ENCODE measurements at places on chromosomes 5 and 9.

GRCh38 chr9:137391411-137391754 lies 31.6 kb downstream of the EXD3 start:
- DNase-seq: no peak

DNA sequence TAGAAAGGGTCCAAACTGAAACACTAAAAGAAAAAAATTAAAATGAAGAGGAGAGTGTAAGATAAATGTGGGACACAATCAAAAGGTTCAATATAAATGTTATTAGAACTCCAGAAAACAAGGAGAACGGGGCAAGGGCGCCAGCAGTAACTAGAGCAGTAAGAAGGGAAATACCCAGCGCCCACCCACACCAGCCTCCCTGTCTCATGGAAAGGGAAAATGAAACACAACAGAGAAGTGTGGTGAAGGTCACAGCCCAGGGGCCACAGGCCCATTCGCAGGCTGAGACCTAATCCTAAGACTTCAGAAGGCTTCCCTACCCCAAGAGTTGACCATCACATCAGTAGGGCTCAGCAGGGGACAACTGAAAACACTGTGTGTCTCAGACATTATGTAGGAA lies 45.8 kb upstream of the CLK4 start:
- no peak for DNase-seq

GRCh38 chr5:98781964-98782363 lies 8.5 kb downstream of the RGMB start:
- DNase-seq: no peak

DNA sequence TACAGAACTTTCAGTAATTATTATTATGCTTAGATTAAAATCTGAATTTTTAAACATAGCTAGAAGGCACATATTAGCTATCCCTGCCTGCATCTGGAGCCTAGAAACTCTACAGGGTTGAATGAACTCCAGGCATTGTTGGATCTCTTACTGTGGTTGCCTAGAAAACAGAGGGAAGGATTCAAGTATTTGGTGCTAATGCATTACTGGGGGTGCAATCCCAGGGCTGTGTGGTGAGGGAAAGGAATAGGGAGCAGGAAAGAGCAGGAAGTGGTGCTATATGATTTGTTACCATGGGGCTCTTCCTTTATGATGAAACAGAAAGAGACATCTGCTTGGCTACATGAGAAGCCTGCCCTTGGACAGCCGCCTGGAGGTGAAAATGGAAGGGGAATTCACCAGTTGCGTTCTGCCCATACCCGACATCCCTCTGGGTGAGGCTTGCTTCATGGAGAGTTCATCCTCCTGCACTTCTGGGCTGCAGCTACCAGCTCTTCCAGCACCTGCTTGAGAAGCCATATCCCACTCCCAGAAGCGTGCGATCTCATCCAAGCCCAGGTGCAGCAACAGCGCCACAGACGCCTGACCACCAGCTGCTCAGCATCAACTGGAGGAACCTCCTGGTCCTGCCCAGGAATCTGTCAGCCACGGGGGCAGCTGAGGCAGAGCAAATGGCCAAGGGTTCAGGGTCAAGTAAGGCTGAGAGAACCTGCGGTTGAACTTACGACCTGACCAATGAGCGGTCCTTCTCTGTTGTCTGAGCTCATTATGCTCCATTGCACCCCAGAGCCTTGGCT lies 362.8 kb downstream of the SEMA5A start:
- no peak for DNase-seq

- DNase-seq: no peak
Measured at GRCh38 chr5:156667616-156668015, 182.5 kb upstream of the PPP1R2B start.

DNA sequence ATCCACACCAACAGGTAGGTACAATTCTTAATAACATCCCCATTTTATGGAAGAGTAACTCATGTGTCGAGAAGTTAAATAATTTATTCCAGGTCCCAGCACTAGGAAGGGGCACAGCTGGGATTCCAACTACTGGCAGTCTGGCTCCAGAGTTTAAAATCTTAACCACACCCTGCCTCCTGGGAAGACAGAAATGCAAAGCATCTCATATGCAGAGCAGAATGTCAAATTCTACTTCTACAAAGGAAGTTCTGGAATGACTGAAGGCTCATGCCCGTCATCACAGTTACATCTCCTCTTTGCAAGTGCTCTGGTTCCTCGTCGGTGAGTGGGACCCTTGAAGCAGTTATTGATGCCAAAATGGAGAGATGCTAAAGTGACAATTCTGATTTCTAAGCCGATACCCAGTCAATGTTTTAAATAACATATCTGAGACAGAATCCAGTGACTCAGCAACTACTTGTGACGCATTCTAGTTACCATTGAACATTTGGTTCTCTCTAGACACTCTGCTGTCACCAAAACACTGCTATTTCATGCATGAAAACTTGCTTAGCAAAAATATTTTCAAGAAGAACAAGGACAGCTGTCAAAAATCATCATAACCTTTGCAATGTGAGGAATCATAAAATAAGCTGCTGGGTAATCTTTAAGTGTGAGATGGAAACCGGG lies 412.7 kb downstream of the CTNND2 start:
- no peak for DNase-seq

GRCh38 chr9:35374436-35374835 lies 115.5 kb upstream of the RUSC2 start:
- no peak for DNase-seq

DNA sequence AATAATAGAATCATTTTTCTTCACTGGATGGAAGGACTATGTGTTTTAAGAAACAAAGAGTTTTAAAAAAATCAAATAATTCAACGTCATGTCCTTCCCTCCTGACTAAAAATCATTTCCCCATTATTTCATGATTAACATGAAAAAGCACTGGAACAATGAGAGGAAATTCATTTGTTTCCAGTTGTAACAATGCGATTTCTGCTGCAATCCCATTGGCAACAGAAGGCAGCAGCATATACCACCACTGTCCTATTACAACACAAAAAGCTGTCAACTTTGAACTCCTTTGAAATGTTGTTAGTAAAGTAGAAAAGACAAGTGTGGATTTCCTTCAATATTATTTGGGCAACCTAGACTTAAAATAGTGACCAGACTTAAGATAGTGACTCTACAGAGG lies 3.1 kb downstream of the C5orf63 start:
- DNase-seq: no peak

Measured in brain pericyte (primary cell).